IPS-NIHi11 (cell line): ENCODE measurements at places on chromosomes 2 and 18.
A peak's percentile ranks its signal among the peaks of the same experiment; 100 is the strongest.

GRCh38 chr2:117968722-117969121, 45.1 kb downstream of the CCDC93 start:
- DNase-seq = no peak

GRCh38 chr18:48754993-48755473, 195.7 kb downstream of the SMAD7 start:
- DNase-seq = no peak

- no peak for DNase-seq
These were observed 438.8 kb upstream of the CDH20 start for GRCh38 chr18:60894254-60894945.

DNA sequence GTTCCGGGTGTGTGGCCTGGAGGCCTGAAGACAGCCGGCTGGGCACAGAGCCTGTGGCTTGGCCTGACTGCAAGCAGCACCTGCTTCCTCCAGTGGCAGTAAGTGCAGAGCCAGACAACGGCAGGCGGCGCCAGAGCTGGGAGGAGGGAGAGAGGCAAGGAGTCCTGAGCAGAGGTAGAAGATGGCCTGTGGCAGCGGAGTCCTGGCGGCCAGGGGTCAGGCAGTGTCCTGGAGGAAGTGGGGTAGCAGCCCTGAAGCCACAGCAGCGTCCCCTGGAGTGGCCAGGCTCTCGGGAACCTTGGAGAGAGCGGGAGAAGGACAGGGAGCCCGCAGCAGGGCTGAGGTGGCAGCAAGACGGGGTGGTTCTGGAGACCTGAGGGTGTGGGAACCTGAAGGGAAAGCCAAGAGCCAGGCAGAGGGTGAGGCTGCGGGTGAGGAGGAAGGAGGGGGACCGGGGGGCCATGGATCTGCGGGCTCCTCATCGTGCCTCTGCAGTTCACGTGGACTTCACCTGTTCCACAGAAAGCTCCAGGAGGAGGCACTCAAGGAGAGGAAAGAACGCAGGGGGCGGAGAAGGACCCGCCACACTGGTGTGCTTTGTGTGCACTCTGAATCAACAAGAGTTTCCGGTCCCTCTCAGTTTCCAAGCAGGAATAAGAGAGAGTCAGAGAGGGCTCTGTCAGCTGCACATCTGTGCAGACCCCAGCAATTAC, 85.9 kb downstream of the USP40 start:
- peak; percentile 22 for DNase-seq

GRCh38 chr2:20961858-20962257, 82.0 kb downstream of the APOB start:
- no peak for DNase-seq

DNA sequence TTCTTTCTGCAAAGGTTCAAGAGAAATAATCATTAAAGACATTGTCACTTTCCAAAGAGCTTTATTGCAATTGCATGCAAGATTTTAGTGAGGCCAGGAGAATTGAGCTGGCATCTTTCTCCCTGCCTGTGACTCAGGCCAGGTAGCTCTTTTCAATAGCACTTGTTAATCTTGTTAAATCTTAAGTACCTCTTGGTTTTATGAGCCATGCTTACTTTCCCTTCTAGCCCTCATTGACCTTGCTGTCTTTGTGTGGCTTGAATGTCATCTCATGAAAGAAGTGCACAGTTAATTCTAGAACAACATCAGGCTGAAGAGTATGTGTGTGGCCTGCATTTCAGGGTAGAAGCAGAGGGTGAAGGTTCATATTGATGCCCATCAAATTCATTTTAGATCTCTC, 14.8 kb upstream of the LGALSL start:
- no peak for DNase-seq

- DNase-seq = no peak
These were observed 318.1 kb upstream of the HS6ST1 start for GRCh38 chr2:128636802-128637147.

- no peak for DNase-seq
These were observed 161.6 kb downstream of the CTIF start for GRCh38 chr18:48700446-48700845.

DNA sequence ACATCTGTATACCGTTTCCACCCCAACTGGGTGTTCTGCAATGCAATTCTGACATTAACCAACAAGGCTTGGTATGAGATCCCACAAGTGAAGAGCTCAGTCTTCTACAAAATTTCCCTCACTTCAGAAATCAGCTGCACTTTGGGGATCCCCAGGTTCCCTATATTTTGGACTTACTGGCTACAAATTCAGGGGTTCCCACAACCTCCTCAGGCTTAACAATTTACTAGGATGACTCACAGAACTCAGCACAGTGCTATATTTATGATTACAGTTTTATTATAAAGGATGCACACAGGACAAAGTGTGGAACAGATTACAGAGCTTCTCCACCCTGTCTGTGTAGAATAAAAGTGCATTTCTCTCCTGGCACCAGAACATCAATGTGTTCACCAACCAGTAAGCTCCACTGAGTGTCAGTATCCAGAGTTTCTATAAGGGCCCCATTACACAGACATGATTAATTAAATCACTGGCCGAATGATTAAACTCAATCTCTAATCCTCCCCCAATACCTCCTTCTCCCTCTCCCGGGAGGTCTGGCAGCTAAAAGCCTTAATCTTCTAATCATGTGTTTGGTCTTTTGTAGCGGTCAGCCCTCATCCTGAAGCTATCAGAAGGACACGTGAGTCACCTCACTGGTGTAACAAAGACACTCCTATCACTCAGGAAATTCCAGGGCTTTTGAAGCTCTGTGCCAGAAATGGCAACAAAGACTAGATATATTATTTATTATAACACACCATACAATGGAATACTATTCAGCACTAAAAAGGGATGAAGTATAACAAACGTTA, 84.6 kb downstream of the SLC66A3 start:
- DNase-seq = no peak

GRCh38 chr2:50084086-50084843, 930.0 kb upstream of the FSHR start:
- DNase-seq = no peak

DNA sequence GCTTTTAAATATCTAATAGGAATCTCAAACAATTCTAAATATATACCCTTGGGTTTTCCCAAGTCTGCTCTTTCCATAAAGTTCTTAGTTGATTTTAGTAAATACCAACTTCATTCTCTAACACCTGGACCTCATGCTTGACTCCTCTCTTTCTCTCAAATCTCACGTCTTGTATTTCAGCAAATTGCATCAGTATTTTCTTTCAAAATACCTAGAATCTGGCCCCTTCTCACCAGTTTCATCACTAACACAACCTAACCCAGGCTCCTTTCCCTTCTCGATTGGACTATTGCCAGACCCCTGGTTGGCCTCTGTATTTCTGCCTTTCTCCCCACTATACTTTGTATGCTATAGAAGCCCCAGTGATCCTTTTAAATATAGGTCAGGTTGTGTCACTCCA, 23.0 kb upstream of the FAM171B start:
- DNase-seq = no peak

DNA sequence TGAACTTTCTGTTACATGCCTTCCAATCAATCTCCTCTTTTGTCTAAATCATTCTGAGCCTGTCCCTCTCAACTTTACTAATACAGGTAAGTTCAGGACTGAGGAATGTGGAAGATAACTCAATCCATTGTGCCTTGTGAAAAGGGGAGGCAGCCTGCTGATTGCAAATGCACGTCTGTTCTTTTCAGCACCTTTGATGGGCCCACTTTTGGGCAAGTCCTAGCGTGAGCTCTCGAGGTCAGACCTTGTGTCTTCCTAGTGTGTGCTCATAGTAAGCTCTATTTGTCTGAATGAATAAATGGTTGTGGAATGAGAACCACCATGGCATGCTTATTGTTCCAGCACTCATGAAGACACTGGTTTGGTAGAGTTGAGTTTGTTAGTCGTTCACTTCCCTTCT, 50.4 kb upstream of the REL start:
- DNase-seq = no peak

- DNase-seq = peak; percentile 39
These were observed at the start of gene ST8SIA3 for GRCh38 chr18:57352271-57352701. TSS of gene ST8SIA3 (plus strand) at chr18:57352557. CDS start at chr18:57352847, 290 bp downstream.

DNA sequence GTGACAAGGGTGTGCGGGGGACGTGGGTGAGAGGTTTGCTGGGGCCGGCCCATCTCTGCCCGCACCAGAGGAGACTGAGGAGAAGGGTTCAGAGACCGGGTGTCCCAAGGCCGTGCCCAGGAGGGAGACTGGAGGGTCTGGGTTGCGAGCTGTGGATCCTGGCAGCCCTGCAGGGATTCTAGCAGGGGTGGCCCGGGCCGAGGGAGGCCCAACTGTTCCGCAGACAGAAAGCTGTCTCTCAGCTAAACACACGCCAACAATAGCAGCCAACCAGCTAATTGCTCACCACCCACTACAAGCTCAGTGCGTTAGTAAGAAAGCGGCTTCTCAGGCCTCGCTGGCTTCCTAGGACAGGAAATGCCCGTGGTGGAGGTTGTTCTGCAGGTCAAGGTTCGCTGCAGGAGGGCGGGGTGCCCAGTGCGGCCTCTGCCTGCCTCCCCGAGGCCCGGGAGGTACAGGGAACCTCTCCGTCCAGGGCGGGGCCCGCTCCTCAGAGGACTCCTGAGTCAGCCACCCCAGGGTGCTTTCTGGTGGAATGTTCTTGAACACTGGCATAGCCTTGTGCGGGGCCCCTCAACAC, 282.0 kb upstream of the PXDN start:
- DNase-seq = no peak

- no peak for DNase-seq
These were observed 192.2 kb downstream of the IRS1 start for GRCh38 chr2:226607379-226607778.

DNA sequence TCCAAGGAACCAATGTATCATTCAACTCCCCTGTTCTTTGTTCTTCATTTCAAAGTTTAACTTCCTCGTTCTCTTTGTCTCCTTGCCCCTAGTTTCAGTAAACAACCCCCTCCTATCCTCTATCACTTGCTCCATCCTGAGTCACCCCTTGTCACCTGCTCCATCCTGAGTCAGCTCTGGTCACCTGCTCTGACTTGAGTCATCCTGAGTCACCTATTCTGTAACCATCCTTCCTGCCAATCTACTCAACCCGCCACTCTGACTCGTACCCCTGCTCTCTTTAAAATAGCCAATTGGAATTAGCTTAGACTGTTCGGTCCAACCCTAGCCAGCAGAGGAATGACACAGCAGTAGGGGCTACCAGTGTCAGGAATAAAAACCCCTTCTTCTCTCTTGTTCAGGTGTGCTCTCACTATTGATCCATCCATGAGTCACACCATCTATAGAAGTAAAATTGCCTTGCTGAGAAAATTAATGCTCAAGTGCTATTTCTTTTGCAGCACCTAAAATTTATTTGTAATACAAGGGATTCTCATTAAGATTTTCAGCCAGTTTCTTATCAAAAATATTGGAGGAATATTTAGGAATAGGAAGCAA, 326.8 kb downstream of the AKAIN1 start:
- DNase-seq = no peak

DNA sequence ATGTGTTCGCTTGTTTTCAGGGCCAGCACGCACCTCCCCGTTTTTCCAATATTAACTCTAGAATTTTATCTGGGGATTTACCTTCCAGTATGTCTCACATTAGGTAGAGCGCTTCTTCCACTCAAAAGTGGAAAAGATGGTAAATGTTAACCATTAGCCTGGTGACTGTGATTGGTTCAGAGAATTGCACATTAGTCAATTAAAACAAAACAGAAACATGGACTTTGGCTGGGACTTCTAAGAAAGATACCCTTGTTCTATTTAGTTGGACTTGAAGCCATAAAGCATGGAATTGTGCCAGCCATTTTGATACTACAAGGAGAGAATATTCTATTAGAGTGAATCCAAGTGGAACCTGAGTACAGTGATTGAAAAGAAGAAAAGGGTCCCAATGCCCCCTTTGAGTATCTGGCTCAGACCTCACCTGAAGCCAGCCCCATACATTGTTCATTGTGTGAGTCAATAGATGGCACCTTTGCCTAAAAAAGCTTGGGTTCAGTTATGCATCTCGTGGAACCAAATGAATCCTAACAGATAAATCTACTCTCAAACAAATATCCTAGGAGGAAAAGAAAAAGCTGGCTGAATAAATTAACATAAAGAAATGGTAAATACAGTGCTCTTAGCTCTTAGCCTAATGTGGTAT, 354.3 kb downstream of the IRS1 start:
- no peak for DNase-seq

GRCh38 chr2:224646242-224646846, 61.2 kb upstream of the CUL3 start:
- peak; percentile 37 for DNase-seq

- no peak for DNase-seq
These were observed 171.4 kb downstream of the SETBP1 start for GRCh38 chr18:44851856-44852621.

DNA sequence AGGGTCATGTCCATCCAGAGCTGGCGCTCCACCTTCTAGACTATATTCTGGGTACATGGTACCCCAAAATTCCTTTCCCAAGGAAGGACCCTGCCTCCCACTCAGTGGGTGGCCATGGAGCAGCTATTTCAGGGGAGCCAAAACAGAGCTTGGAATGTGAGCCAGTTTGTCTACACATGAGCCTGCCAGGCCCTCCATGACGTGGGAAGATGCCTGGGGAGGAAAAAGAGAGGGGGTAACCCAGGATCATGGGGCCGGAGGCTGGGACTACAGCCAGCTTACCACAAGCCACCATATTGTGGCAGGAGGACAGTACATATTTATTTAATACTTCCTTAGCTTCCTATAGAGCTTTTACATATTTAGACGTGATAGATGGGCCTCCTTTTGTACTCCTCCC, 414.7 kb upstream of the TNP1 start:
- DNase-seq = no peak

GRCh38 chr2:192886636-192887035, 691.9 kb upstream of the TMEFF2 start:
- no peak for DNase-seq
